ENCODE measurements at places on chromosomes 6 and 20.

GRCh38 chr20:36881888-36882287 lies 6.0 kb downstream of the TLDC2 start:
- no peak for DNase-seq

- no peak for DNase-seq
Observed at GRCh38 chr6:12150812-12151432, 138.8 kb downstream of the HIVEP1 start.

DNA sequence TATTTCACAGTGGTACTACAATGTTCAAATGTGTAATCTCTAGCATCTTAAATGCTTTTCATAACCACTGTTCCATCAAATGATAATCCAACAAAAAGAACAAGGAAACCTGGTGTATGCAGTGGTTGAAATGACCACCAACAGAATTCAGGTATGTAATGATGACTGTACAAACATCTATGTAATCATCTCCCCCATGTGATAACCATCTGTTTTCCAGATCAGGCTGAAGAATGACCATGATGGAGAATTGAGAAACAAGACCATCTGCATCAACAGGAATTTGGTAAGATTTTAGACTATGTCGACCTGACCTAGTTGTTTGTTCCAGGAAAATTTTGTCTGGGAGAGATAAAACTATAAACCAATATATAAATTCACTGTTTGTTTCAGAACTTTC lies 81.3 kb upstream of the ASCC3 start:
- DNase-seq: no peak

- no peak for DNase-seq
Observed at GRCh38 chr6:28808383-28808782, 115.4 kb downstream of the TRIM27 start.

- DNase-seq: no peak
Observed at GRCh38 chr20:61749406-61750075, 316.1 kb downstream of the TAF4 start.

GRCh38 chr6:136967876-136968752 lies 46.0 kb downstream of the SLC35D3 start:
- DNase-seq: peak; percentile 70

- DNase-seq: no peak
Observed at GRCh38 chr6:25415274-25415673, 136.1 kb downstream of the CARMIL1 start.

- no peak for DNase-seq
Observed at GRCh38 chr6:89509777-89510281, 76.9 kb downstream of the ANKRD6 start.

- no peak for DNase-seq
Observed at GRCh38 chr20:52552181-52552872, 360.7 kb upstream of the ZFP64 start.

All from right cardiac atrium (tissue), 5 donors.